Skeletal muscle cell (primary cell): ENCODE measurements at places on chromosomes 12 and 14.

GRCh38 chr12:94353130-94353529 lies 106.5 kb downstream of the CEP83 start:
- DNase-seq: no peak

- DNase-seq: no peak
These were observed 84.6 kb downstream of the ESR2 start for GRCh38 chr14:64209444-64210131.

- no peak for DNase-seq
These were observed 319.5 kb downstream of the FUT8 start for GRCh38 chr14:65731933-65732506.

DNA sequence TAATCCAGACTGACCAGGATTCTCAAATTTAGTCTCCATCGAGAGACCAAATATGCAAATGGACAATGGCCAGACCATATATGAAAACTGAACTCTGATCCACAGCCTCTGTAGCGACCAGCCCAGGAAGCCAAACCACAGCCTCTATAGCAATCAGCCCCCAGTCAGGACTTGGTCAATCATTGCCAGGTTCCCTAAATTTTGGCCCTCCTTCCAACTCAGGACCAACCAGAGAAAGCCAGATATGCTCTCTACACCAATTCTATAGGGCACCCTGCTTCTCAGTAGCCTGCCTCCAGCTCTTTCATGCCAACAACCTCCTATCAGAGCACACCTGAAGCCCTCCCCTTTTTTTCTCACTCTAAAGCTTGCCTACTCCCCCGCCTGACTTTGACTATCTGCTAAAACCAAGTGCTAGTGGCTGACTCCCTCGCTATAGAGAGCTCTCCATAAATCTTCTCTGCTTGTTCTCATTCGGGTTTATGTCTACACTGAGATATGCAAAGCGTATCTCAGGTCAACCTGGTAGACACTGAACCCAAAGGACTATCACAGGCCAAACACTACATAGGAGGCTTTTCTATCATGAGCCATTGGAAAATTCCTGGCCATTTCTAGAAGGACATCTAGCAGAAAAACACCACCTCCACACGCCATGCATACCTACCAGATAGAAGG lies 110.5 kb upstream of the FUT8 start:
- no peak for DNase-seq

DNA sequence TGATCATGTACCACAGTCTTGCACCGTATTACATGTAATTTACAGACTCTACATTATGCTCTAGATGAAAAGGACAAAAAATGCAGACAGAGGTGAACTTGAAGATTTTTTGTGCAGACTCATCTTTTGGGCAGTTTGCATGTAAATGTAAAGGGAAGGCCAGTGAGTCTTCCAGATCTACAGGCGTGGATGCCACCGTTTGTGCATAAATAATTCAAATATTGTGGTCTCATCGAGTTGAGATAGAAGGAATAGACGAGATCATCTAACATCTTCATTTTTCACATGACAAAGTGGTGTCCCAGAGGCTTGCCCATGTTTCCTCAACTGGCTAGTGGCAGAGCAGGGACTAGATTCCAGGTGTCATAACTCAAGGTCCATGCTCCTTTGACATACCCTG lies 125.2 kb downstream of the ALX1 start:
- no peak for DNase-seq

- no peak for DNase-seq
These were observed 194.3 kb upstream of the DAAM1 start for GRCh38 chr14:58994130-58994529.

- DNase-seq: no peak
These were observed 88.2 kb downstream of the RASSF9 start for GRCh38 chr12:85747941-85748495.

GRCh38 chr12:54393743-54394142 lies 9.2 kb upstream of the ZNF385A start:
- DNase-seq: no peak

DNA sequence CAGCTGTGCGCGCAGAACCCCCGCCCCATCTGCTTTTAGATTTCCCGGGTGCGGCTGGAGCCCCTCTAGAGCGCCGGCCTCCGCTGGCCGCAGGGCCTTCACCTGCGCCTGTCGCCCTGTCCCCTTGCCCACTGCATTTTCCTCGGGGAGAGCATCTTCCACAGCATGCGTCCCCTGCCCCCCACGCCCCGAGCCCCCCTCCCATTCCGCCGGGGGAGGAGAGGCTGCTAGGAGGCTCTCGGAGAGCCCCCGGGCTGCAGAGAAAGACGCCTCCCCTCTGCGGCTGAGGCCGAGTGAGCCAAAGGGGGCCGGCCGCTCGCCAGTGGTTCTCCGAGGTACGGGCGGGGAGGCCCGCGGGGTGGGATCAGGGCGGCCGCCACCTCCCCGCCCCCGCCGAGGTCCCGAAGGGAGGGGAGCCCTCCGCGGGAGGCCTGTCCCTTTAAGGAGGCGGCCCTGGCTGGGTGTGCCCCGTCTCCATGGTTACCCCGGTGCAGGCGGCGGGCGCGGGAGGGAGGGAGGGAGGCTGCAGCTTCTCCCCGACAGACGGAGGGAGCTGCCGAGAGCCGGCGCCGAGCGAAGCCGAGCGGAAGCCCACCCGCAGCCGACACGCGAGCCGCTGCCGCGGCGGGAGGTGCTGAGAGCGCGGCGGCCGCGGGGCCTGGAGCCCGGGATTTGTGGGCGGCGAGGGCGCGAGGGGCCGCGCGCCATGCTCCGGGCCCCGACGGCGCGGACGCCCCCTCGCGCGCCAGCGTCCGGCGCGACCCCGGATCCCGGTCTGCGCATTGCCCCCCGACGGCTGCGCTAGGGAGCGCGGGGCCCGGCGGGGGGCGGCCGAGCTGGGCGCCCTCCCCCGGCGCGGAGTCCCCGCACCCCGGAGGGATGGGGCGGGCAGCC lies at the start of gene KCNH3:
Gene KCNH3 (plus strand): TSS at position 521 of the 894 bp plus-strand sequence. CDS start 387 bp downstream, outside the sequence.
- peak; percentile 6 for DNase-seq

- DNase-seq: peak; percentile 67
These were observed 66.0 kb downstream of the DENND5B start for GRCh38 chr12:31524791-31525495.

DNA sequence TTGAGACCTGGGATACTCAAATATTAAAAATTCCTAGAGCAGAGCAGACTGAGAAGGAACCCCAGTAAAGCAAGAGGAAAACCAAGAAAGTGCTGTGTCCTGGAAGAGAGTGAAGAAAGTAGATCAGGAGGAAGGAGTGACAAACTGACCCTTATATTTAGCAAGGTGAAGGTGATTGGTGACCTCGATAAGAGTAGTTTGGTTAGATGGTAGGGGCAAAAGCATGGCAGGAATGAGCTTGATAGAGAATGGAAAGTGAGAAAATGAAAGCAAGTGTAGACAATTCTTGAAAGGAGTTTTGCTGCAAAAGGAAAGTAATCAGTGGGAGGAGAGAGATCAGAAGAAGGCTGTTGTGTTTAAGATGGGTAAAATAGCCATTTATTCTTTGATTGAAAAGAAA lies 51.1 kb downstream of the RASSF8 start:
- DNase-seq: no peak

- DNase-seq: no peak
These were observed 233.2 kb downstream of the DACT1 start for GRCh38 chr14:58870961-58871360.

DNA sequence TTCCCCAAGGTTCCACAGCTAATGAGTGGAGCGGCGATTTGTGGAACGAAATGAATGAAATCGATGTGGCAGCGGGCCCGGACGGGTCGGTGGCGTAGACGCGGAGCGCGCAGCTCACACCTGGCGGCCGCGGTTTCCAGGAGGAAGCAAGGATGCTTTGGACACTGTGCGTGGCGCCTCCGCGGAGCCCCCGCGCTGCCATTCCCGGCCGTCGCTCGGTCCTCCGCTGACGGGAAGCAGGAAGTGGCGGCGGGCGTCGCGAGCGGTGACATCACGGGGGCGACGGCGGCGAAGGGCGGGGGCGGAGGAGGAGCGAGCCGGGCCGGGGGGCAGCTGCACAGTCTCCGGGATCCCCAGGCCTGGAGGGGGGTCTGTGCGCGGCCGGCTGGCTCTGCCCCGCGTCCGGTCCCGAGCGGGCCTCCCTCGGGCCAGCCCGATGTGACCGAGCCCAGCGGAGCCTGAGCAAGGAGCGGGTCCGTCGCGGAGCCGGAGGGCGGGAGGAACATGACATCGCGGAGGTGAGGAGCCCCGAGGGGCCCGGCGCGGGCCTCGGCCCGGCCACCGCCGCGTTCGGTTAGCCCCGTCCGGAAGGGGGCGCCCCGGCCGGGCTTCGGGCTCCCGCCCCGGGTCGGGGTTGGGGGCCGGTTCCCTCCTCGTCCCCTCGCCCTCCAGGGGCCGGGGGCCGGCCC lies at the start of gene PTPN11:
Gene PTPN11 (plus strand): TSS at position 340 of the 689 bp plus-strand sequence. CDS start 165 bp downstream, at position 505.
- DNase-seq: peak; percentile 29

- DNase-seq: no peak
These were observed 4.9 kb downstream of the CFAP73 start for GRCh38 chr12:113154351-113154973.

DNA sequence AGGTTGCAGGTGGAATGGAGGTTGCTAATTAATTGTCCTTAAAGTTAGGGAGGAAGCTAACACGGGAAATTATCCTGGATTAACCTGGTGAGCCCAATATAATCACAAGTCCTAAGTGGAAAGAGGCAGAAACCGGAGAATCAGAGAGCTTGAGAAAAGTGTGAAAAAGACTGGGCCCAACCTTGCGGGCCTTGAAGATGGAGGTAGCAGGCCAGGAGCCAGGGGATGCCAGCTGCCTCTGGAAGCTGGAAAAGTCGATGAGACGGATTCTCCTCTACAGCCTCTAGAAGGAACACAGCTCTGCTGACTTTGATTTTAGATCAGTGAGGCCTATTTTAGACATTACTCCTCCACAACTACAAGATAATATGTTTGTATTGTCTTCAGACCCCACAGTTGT lies 2.1 kb downstream of the SDR9C7 start:
- DNase-seq: no peak

DNA sequence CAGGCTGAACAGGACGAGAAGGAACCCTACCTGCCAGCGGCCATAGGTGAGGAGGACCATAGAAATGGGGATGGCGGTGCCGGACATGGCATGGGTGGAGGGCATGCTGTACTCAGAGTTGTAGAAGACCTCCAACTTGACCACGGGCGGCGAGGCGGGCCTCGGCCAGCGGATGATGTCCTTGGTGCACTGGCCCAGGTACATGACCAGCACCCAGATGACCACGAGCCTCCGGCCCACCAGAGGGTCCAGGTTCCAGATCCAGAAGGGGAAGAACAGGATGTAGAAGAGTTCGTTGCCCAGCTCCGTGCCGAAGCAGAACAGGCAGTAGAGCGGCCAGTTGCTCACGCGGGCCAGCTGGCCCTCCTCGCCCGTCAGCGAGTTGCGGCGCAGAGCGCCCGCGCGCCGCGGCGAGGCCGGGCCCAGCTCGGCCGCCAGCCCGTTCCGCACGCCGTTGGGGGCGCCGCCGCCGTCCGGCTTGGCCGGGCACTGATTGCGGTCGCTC lies 582 bp downstream of the SGPP1 start:
- DNase-seq: no peak

- no peak for DNase-seq
These were observed 1.8 kb upstream of the CDK17 start for GRCh38 chr12:96402061-96402460.

- DNase-seq: no peak
These were observed 89.0 kb downstream of the STON2 start for GRCh38 chr14:81311141-81311540.
